ENCODE measurements at places on chromosomes 11 and 22.

DNA sequence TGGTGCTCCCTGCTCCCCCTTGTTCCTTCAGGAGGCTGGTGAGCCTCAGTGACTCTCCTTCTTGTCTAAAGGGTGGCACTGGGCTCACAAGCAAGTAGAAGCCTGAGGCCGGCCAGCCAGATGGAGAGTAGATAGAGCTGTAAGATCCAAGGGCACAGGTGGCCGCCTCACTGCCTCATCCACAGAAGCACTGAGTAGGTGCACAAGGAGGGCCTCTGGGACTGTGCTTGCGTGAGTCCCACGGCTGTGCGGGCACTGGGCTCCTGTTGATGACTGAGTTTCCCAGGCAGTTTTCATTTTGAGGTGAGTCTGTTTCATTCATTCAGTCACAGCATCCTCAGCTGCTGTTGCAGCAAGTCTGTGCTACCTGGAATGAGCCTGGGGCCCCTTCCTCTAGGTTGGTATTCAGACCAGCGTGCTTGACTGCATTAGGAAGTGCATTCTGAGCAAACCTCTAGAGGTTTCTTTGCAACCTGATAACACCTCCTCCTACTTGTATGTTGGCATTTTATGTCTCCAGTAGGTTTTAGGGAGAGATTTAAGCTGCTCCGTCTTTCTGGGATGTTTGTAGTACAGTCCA, 184.0 kb downstream of the TBC1D22A start:
- DNase-seq = no peak

DNA sequence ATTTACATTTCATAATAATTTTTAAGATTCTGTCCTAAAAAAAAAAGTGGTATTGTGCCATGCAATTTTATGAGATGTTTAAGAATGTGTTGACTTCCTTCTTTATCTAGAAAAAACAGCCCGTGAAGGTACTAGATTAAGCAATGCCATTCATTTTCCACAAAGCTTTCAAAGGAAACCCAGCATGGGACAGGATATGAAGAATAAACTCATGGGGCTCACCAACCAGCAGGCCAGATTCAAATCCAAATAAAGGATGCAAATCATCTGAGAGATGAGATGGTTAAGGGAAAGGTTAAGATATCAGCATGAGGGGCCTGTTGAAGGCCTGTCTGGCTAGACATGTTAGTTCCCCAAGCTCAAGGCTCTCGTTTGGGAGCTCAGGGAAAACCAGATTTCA, 199.1 kb downstream of the SWAP70 start:
- DNase-seq = no peak

- DNase-seq = no peak
Measured at GRCh38 chr22:38051900-38052862, 5.0 kb upstream of the PICK1 start.

DNA sequence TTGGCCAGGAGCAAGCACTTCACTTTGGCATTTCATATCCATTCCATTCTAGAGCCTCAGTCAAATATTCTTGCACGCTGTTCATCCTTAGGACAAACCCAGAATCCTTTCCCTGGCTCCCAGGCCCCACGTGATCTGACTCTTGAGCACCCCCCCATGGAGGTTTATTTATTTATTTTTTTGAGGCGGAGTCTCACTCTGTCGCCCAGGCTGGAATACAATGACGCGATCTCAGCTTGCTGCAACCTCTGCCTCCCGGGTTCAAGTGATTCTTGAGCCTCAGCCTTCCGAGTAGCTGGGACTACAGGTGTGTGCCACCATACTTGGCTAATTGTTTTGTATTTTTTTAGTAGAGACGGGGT, 12.7 kb upstream of the TSGA10IP start:
- DNase-seq = no peak

DNA sequence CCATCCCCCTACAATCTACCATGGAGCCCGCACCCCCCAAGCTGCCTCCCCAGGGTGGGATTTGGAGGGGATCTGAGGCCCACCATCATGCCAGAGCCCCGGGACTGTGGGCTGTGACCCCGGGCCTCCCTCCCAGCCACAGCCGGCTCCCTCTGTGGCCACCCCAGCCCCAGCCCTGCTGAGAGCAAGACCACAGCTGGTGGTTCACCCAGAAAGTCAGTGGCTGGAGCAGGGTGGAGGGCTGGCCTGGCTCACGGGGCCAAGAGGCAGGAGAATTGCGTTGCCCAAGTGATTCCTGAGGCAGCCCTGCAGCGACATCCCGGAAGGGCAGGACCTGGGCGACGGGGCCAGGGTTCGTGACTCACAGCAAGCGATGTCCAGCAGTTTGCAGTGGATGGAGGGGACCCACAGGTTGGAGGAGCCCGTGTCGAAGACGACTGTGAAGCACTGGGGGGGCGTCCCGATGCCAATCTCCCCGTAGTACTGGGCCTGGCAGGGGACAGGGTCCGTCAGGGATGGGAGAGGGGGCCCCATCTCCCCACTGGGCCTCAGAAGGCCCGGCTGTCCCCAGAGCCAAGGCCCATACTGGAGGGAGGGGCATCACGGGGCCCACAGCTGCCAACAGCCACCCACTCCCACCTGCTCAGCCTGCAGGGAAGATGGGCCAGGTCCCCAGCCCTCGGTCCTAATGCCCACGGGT, 4.4 kb downstream of the CTSD start:
- DNase-seq = no peak

DNA sequence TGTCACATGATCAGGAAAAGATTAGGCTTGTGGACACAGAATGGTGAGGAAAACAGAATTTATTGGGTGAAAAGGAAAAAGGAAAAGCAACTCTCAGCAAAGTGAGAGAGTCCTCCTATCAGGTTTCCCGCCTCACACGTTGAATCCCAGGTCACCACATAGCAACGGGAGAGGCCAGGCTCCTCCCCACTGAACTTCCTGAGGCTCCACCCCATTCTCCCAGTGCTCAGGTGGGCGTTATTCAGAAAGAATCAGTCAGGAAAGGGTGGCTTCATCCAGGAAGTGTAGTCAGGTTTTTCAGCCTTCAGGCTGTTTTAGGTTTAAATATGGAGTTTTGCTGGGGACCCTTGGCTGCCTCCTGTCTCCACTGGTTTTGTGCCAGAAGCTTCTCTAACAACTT, 66.9 kb downstream of the SPON1 start:
- no peak for DNase-seq

- DNase-seq = no peak
Measured at GRCh38 chr11:17873586-17873985, 139.0 kb downstream of the KCNC1 start.

DNA sequence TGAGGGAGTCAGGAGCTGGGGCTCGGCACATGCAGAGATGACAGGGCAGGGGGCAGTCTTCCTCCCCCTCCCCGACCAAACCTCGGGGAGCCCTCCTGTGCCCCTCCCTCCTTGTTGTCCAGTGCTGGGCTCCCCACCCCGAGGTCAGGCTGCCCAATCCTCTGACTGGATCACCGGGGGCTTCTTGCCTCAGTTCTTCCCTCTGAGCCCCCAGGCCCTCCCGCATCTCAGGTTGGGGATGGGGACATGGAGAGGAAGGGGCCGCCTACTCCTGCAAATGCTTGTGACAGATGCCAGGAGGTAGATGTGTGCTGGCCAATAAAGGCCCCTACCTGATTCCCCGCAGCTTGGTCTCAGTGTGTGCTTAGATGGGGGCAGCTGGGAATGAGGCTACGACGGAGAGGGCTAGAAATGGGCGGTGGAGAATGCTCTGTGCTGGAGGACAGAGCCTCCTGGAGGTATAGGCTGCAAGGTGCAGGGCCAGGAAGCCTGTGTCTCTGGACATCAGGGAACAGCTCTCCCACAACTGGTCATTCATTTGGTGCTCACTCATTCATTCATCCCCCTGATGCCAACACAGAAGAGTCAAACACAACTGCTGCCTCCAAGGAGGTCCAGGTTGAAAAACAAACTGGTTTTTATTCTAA, 8.4 kb downstream of the RHBDD3 start:
- DNase-seq = no peak

DNA sequence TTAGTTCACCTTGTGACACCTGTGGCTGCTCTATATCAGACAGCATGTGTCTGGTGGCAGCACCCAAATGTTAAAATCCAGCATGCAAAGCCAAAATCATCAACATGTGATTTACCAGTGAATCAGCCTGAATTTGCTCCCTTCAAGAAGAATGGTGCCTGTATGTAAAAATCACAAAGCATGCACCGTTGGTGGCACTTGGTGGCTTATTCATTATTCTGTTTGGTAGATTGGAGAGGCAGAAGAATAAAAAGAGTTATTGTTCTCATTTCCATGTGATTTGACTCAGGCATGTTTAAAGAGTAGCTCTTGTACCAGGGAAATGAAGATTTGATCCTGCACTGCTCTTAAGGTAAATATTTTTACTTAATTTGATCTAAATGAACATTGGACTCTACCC, 143.9 kb upstream of the MPPED2 start:
- DNase-seq = no peak

GRCh38 chr22:35312198-35313059, 12.7 kb downstream of the TOM1 start:
- DNase-seq = no peak

DNA sequence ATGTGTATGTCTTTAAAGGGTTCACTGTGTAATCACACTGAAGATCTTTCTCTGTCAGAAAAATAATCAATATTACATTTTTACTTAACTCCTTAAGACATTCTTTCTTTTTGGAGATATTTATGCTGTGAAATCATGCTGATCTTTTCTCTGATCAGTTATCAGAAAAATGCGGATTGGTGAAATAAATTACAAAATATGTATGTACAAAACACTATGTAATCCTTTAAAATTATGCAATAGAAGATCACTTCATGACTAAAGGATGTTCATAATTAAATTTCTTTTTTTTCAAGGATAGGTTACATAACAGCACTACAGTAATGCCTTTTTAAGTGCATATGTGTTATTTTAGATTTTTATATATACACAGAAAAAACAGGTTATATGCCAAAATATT, 24.7 kb downstream of the BTBD10 start:
- DNase-seq = no peak

DNA sequence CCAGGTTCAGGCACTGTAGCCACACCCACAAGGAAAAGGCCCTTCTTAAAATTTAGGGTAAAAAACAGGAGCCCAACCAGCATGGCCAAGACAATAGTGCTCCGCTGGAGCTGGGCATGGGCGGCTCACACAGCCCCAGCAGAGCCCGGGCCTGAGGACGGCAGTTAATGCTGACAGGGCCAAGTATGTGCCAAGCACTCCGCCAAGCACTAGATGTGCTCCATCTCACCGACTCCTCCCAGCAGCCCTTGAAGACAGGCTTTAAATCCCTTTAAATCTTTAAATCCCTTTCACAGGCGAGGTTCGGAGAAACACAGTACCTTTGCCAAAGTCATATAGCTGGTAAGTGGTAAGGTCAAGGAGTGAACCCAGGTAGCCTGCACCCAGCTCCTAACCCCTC, 4.8 kb downstream of the ARFGAP2 start:
- no peak for DNase-seq

- DNase-seq = no peak
Measured at GRCh38 chr11:117794772-117795629, 2.0 kb downstream of the DSCAML1 start.

DNA sequence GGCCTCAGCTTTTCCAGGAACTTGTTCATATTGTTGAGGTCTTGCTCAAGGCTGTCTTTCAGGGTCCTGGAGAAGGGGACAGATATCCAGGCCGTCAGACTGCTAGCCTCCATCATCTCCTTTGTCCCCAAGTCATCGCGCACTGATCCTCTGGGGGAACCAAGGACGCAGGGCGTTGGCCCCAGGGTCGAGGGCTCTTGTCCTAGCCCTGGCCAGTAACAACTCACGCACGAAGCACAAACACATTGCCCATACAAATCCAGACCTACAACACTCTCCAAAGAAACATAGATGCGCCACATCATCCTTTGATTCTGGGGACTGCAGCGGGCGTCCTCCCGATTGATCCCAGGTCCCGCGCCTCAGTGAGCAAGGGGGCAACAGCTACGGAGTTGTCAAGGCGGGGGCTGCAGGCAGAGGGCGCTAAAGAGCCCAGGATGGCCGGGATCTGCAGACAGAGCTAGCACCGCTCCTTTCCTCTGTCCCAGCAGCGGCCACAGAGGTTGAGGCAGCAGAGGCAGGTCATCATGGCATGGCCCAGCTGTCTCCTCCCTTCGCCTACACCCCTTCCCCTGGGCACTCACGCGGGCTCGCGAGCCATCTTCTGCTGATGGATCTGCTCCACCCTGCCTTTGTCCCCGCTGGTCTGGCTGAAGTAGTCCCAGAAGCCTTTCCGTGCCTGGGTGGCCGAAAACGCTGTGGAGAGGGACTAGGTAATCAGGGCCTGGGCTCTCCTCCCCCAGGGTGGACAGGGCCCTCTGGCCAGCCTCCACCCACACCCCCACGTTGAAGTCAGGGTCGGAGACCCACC, 472 bp downstream of the APOA5 start:
- peak; percentile 32 for DNase-seq

GRCh38 chr11:73314117-73314961, 6.3 kb downstream of the ARHGEF17 start:
- no peak for DNase-seq

GRCh38 chr11:133776671-133777367, 68.5 kb downstream of the SPATA19 start:
- DNase-seq = no peak

- no peak for DNase-seq
Measured at GRCh38 chr22:23203452-23204124, 23.3 kb downstream of the BCR start.

DNA sequence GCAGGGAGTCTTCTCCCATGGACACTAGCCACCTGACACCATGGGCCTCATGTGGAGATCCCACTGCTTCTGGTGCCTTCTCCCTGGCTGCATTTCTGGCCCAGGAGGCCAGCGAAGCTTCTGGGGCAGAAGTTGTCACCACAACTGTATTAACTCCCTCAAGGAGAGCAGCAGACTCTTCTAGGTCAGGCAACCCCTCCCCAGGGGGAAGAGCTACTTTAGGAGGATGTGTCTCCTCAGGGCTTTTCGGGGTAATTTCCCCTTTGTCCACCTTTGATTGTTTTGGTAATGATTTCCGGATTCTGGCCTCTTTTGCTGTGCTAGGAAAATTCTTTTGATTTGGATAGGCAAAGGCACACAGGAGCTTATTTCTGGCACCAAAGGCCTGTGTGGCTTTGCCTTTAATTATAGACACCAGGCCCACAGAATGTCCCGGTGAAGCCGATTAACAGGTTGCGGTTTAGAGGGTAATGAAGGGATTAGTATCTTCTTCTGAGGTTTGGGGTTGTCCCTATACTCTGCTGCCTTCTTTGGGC, 8.9 kb upstream of the UCP2 start:
- DNase-seq = no peak

- DNase-seq = no peak
Measured at GRCh38 chr11:46336563-46337180, 10.6 kb upstream of the DGKZ start.

DNA sequence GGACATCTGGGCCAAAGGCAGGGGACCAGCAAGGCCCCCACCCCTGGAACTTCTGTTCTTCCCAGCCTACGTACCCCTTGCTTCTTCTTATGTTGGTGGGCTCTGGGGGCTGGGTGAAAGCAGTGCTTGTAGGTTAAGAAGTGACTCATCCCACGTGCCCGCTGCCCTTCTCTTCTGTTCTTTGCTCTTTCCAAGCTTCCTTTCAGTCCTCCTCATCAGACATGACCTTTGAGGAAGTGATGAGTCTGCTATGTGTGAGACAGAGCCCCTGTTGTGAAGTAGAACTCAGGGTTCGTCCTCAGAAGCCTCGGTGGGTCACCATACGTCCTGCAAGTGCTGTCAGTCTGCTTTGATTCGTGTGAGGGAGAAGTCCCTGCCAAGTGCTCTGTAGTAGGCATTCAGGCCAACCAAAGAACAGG, 12.7 kb downstream of the MED15 start:
- DNase-seq = no peak

Measured in thoracic aorta (tissue), 2 donors.